ENCODE measurements at places on chromosomes 12 and 14.

GRCh38 chr14:97218691-97219430 is 421.7 kb downstream of the VRK1 start:
- H3K4me3 ChIP-seq, result peak overlapping the region; percentile 39
- H3K27ac ChIP-seq, result no peak overlapping the region
- peaks cover 65% of the 10 kb centered on the region for H3K27me3 ChIP-seq
- peaks cover 10% of the 10 kb centered on the region for H3K4me1 ChIP-seq

DNA sequence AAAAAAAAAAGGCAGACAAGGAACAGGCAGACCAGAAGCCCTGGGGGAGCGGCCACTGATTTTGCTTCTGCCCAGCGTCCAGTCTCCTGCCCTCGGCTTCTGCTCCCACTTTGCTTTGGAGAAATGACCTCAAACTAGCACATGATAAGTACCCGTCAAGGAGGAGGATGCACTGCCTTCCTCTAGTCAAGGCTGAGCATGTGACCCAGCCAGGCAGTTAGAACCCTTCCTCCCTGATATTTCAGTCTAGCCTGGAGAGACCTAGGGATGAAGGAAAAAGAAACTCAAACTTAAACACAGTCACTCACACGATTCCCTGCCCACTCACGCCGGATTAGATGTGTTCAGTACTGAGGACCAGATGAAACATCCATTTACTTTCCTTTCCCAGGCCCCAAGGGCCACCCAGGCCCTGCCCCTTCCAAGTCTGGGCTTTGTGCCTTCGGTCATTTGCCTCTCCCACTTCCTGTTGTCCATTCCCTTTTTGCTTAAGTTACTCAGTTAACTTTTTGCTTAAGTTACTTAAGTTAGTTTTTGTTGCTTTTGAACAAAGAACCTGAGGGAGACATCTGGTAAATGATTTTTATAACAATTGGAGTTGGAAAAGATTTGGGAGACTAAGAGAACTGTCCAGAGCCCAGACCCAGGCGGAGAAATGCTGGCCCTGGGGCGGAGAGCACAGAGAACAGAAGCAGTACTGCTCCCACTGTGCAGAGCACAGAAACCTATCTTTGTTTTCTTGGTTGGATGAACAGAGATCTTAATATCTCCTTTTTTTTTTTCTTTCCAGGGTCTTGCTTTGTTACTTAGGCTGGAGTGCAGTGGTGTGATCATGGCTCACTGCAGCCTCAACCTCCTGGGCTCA is 23.0 kb upstream of the TTC7B start:
- no peak overlapping the region for H3K4me3 ChIP-seq
- no peaks in the 10 kb centered on the region for H3K27me3 ChIP-seq
- DNase-seq, result peak; percentile 3
- H3K36me3 ChIP-seq, result no peaks in the 10 kb centered on the region
- H3K27ac ChIP-seq, result no peak overlapping the region

- H3K4me1 ChIP-seq, result no peaks in the 10 kb centered on the region
- H3K27ac ChIP-seq, result no peak overlapping the region
- H3K27me3 ChIP-seq, result no peaks in the 10 kb centered on the region
- no peaks in the 10 kb centered on the region for H3K36me3 ChIP-seq
These were observed 355.8 kb downstream of the FSCB start for GRCh38 chr14:44151130-44151820.

- H3K27ac ChIP-seq, result no peak overlapping the region
- H3K36me3 ChIP-seq, result no peaks in the 10 kb centered on the region
- H3K4me3 ChIP-seq, result no peak overlapping the region
- peak; percentile 60 for DNase-seq
- H3K27me3 ChIP-seq, result no peaks in the 10 kb centered on the region
These were observed 46.3 kb downstream of the PPHLN1 start for GRCh38 chr12:42372154-42372791.

DNA sequence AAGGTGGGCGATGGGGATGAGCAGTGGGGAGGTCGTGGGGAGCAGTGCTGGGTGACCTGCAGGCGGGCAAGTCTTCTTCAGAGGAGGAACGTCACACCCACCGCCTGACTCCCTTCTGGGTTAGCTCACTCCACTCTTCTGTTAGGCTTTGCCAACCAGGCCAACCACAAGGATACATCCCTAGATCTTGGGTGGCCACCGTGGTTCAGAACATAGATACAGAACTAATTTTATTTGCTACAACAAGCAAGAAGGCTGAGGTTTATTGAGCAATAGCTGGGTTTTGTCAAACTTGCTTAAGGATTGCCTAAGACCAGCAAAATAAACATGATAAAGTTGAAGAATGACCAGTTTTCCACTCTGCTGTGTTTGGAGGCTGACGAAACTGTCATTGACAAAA is 109.4 kb downstream of the DACT1 start:
- no peaks in the 10 kb centered on the region for H3K27me3 ChIP-seq
- H3K36me3 ChIP-seq, result no peaks in the 10 kb centered on the region
- no peak overlapping the region for H3K4me3 ChIP-seq
- peak overlapping the region; percentile 39 for H3K27ac ChIP-seq
- peaks cover 24% of the 10 kb centered on the region for H3K4me1 ChIP-seq

DNA sequence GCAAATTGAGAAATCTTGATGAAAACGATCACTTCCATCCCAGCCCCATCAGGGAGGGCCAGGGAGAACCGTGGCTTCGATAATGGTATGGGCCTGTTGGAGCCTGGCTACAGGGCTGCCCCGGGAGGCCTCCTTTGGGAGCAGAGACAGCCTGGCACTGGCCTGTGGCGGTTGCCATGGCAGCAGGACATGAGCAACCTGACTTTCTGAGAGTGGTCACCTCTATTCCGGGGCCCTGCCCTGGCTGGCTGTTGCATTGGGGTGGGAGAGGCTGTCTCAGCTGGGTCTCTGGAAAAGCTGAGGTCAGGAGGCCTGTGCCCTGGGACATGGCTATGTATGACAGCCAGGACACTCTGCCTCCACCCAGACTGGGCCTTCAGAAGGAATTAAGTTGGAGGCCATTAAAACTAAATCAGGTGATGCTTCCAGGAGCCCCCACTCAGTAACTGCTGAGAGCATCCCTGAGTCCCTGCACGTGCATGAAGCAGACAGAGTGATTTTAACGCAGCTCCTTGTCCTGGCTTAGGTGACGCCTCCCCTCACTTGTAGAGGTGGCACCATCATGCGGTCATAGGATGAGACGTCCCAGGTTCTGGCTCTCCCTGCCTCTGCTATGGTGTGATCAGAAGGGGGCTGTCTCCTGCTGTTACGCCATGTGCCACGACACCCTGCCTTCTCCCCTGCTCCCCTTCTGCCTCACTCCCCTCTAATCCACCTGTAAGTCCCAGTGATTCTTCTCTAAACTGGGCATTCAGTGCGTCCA is 126.3 kb downstream of the SLC25A47 start:
- no peaks in the 10 kb centered on the region for H3K36me3 ChIP-seq
- H3K27me3 ChIP-seq, result no peaks in the 10 kb centered on the region
- no peaks in the 10 kb centered on the region for H3K4me1 ChIP-seq
- H3K4me3 ChIP-seq, result no peak overlapping the region
- DNase-seq, result no peak

DNA sequence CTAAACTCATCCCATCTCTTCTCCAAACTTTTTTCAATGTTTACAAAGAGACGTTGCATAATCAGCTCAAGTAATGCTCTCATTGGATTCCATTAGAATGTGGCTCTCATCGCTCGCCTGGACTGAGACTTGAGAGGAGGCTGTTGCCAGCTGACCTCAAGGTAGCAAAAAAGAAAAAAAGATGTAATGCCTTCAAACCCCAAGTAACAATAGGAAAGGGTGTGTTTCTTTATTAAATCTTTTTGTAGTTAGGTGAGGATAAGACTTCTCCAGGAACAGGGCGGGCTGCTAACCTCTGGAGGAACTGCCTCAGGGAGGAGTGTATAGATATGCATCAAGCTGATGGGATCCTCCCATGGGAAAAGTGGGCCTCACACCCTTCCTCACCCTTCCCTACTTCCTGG is 956 bp upstream of the PTHLH start:
- H3K27ac ChIP-seq, result no peak overlapping the region
- H3K4me3 ChIP-seq, result no peak overlapping the region
- H3K4me1 ChIP-seq, result peaks cover 30% of the 10 kb centered on the region
- peaks cover 88% of the 10 kb centered on the region for H3K27me3 ChIP-seq
- DNase-seq, result no peak

GRCh38 chr14:55120571-55121495 is 8.2 kb upstream of the LGALS3 start:
- H3K27me3 ChIP-seq, result no peaks in the 10 kb centered on the region
- no peak for DNase-seq
- H3K27ac ChIP-seq, result peak overlapping the region; percentile 91
- no peak overlapping the region for H3K4me3 ChIP-seq
- no peaks in the 10 kb centered on the region for H3K36me3 ChIP-seq

DNA sequence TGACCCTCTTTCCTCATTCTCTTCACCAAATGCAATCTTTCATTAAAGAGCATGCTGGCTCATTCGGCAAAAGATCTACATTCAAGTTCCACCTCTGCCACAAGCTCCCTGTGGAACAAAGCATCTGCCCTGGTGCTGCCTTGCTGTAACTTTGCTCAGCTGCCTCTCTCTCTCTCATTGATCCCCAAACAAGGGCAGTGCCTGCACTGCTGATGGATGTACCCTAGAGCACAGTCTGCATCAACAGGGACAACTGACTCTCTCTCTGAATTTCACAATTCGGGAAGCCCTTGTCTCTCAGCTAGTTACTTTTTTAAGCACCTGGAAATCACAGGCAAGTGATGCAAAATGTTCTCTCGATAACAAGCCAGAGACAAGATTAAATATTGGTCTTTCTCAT is 174.0 kb upstream of the DIO2 start:
- no peaks in the 10 kb centered on the region for H3K36me3 ChIP-seq
- H3K27ac ChIP-seq, result no peak overlapping the region
- H3K4me3 ChIP-seq, result no peak overlapping the region

DNA sequence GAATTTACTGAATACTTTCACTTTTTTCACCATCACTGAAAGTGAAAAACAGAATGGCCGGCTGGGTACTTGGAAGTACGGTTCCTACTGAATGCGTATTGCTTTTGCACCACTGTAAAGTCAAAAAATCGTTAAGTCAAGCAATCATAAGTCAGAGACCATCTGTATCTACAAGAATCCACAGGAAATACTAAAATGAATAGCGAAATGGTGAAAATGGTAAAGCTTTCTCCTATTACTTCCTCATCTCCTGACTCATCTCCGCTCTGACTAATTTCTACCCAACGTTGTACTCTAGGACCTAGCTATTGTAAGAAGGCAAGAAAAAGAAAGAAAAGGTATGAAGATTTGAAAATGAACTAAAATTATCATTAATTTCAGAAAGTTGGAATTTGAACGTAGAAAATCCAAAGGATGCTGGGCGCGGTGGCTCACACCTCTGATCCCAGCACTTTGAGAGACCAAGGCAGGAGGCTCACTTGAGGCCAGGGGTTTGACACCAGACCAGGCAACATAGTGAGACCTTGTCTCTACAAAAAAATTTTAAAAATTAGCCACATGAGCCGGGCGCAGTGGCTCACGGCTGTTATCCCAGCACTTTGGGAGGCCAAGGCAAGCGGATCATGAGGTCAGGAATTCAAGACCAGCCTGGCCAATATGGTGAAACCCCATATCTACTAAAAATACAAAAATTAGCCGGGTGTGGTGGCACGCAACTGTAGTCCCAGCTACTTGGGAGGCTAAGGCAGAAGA is 5.3 kb upstream of the CDCA4 start:
- no peak overlapping the region for H3K27ac ChIP-seq
- no peaks in the 10 kb centered on the region for H3K36me3 ChIP-seq
- no peaks in the 10 kb centered on the region for H3K4me1 ChIP-seq
- H3K4me3 ChIP-seq, result no peak overlapping the region
- no peak for DNase-seq
- H3K27me3 ChIP-seq, result no peaks in the 10 kb centered on the region

GRCh38 chr12:89352492-89353187 is at the start of gene DUSP6:
DUSP6 (minus strand) TSS chr12:89352501; CDS start chr12:89352039, 462 bp downstream.
- DNase-seq, result peak; percentile 94
- no peaks in the 10 kb centered on the region for H3K27me3 ChIP-seq
- H3K4me1 ChIP-seq, result peaks cover 19% of the 10 kb centered on the region
- peak within 1 kb of the TSS; percentile 72 for H3K4me3 ChIP-seq
- no peaks in the 10 kb centered on the region for H3K36me3 ChIP-seq
- peak within 1 kb of the TSS; percentile 99 for H3K27ac ChIP-seq

DNA sequence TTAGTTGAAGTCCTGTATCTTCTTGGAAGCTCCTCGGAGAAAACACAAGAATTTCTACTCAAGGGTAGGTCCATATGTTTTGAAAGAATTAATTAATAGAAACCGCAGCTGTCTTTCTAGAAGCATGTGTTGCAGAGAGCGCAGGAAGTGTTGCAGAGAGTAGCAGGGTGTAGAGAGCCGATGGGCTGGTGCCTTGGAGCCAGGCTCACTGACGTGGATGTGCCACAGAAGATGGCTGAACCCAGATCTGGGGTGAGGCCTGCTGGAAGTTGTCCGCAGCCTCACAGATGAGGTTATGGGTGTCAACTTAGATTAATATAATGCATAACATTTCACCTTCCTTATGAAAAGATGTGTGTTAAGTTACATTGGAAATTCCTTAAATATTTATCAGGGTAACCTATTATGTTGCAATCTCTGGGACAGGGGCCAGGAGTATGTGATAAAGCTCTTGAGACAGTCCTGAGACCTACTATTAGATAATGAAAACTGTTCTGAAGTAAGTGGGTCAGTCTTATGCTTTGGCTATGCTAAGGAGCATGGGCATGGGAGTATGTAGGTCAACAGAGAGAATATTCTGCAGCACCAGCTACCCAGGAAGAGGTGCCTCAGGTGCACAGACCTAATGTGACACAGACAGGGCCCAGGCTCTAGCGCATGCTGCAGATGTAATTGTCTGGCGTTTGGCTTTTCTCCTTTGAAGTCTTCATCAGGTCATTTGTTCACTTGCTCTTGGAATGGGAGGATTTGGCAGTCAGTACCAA is 973.3 kb downstream of the BCL11B start:
- no peaks in the 10 kb centered on the region for H3K36me3 ChIP-seq
- no peak for DNase-seq
- H3K27me3 ChIP-seq, result no peaks in the 10 kb centered on the region
- no peak overlapping the region for H3K27ac ChIP-seq
- no peaks in the 10 kb centered on the region for H3K4me1 ChIP-seq

- H3K36me3 ChIP-seq, result no peaks in the 10 kb centered on the region
- H3K27ac ChIP-seq, result peak overlapping the region; percentile 47
- no peak for DNase-seq
- peak overlapping the region; percentile 81 for H3K4me3 ChIP-seq
- H3K27me3 ChIP-seq, result peaks cover 82% of the 10 kb centered on the region
- H3K4me1 ChIP-seq, result peaks cover 10% of the 10 kb centered on the region
These were observed 816 bp upstream of the SLC8A3 start for GRCh38 chr14:70189456-70190077.

GRCh38 chr12:30269496-30269895 is 426.2 kb downstream of the IPO8 start:
- H3K27ac ChIP-seq, result peak overlapping the region; percentile 59
- H3K36me3 ChIP-seq, result no peaks in the 10 kb centered on the region
- H3K4me1 ChIP-seq, result peaks cover 12% of the 10 kb centered on the region
- H3K27me3 ChIP-seq, result no peaks in the 10 kb centered on the region

GRCh38 chr12:113233967-113234366 is 12.7 kb downstream of the TPCN1 start:
- no peak overlapping the region for H3K4me3 ChIP-seq
- DNase-seq, result no peak
- peaks cover 29% of the 10 kb centered on the region for H3K4me1 ChIP-seq
- no peak overlapping the region for H3K27ac ChIP-seq
- H3K36me3 ChIP-seq, result no peaks in the 10 kb centered on the region

Data from hepatocyte (in vitro differentiated cells).